OCI-LY7 (cell line): ENCODE measurements at places on chromosomes 7 and 10. TPM values are rescaled to one million over a fixed set of nuclear protein-coding genes. Genes with fewer than 3 reads are reported as not detected.

The SH3PXD2A gene
- 5.8 and 5.9 TPM in 2 replicates for total RNA-seq

The ADCYAP1R1 gene
- not detected in 2 replicates for total RNA-seq

The AGAP6 gene
- total RNA-seq: 16.1 and 17.1 TPM in 2 replicates

The NOD1 gene
- 10.3 and 11.9 TPM in 2 replicates for total RNA-seq

The LRRD1 gene
- 0.13 and 0.42 TPM in 2 replicates for total RNA-seq

The CDNF gene
- total RNA-seq: 3.6 and 3.7 TPM in 2 replicates

The FFAR4 gene
- not detected in 2 replicates for total RNA-seq

The TEX36 gene
- not detected in 2 replicates for total RNA-seq

The CABCOCO1 gene
- not detected in 2 replicates for total RNA-seq

The PILRA gene
- 13.5 and 16.0 TPM in 2 replicates for total RNA-seq

The GOLGA7B gene
- total RNA-seq: 0.08 and 0.15 TPM in 2 replicates

The EGFR gene
- total RNA-seq: 0.15 and 0.27 TPM in 2 replicates

The C10orf67 gene
- not detected in 2 replicates for total RNA-seq

The AKR1B15 gene
- total RNA-seq: not detected in 2 replicates

The ADAM12 gene
- total RNA-seq: not detected in 2 replicates

The TMEM120A gene
- 22.1 and 23.0 TPM in 2 replicates for total RNA-seq

The NEUROG3 gene
- total RNA-seq: not detected in 2 replicates

The PLAC9 gene
- not detected in 2 replicates for total RNA-seq

The NHLRC2 gene
- total RNA-seq: 44.5 and 49.0 TPM in 2 replicates

The OR6B1 gene
- not detected in 2 replicates for total RNA-seq

The ATOH7 gene
- total RNA-seq: 0.21 TPM in 1 of 2 replicates, not detected in the other

The HTRA1 gene
- total RNA-seq: not detected in 2 replicates

The SH2D4B gene
- total RNA-seq: not detected in 2 replicates

The SSC4D gene
- total RNA-seq: 0.44 TPM in 1 of 2 replicates, not detected in the other

The PNLIPRP1 gene
- total RNA-seq: not detected in 2 replicates

The BMPR1A gene
- 0.37 and 1.1 TPM in 2 replicates for total RNA-seq

The SNX8 gene
- total RNA-seq: 42.0 and 50.2 TPM in 2 replicates

The STEAP1 gene
- not detected in 2 replicates for total RNA-seq

The ACTL6B gene
- not detected in 2 replicates for total RNA-seq

The TFR2 gene
- total RNA-seq: 25.0 and 26.0 TPM in 2 replicates

The LIPN gene
- not detected in 2 replicates for total RNA-seq

The TMEM213 gene
- not detected in 2 replicates for total RNA-seq

The FRAT1 gene
- total RNA-seq: 12.2 and 12.4 TPM in 2 replicates

The ZNF804B gene
- not detected in 2 replicates for total RNA-seq

The TLX1 gene
- total RNA-seq: not detected in 2 replicates

The TSPAN15 gene
- total RNA-seq: 3.1 and 4.0 TPM in 2 replicates

The ALOX5 gene
- total RNA-seq: 139 and 169 TPM in 2 replicates

The ZCCHC24 gene
- total RNA-seq: 2.2 and 3.7 TPM in 2 replicates

The HOXA10 gene
- not detected in 2 replicates for total RNA-seq

The HOGA1 gene
- total RNA-seq: 0.25 TPM in 1 of 2 replicates, not detected in the other

The MARVELD1 gene
- 0.13 TPM in 1 of 2 replicates, not detected in the other for total RNA-seq

The CALD1 gene
- 0.49 TPM in 1 of 2 replicates, not detected in the other for total RNA-seq
